ENCODE measurements at places on chromosomes 12 and 14. TPM values are rescaled to one million over a fixed set of nuclear protein-coding genes. Genes with fewer than 3 reads are reported as not detected.

The TTC9 gene
- total RNA-seq: 2.3 TPM

The TAC3 gene
- not detected for total RNA-seq

The PLCZ1 gene
- total RNA-seq: not detected

The CDC42BPB gene
- 61.6 TPM for total RNA-seq

The GPR162 gene
- 4.9 TPM for total RNA-seq

The PZP gene
- total RNA-seq: 0.20 TPM

The SLC39A2 gene
- total RNA-seq: 9.5 TPM

Data from skin of body (tissue), 3 donors.